ENCODE measurements at places on chromosomes 1 and 21. TPM values are rescaled to one million over a fixed set of nuclear protein-coding genes. Genes with fewer than 3 reads are reported as not detected.

- no peak for DNase-seq
Observed at GRCh38 chr21:38229260-38229877, 27.4 kb upstream of the KCNJ15 start.

DNA sequence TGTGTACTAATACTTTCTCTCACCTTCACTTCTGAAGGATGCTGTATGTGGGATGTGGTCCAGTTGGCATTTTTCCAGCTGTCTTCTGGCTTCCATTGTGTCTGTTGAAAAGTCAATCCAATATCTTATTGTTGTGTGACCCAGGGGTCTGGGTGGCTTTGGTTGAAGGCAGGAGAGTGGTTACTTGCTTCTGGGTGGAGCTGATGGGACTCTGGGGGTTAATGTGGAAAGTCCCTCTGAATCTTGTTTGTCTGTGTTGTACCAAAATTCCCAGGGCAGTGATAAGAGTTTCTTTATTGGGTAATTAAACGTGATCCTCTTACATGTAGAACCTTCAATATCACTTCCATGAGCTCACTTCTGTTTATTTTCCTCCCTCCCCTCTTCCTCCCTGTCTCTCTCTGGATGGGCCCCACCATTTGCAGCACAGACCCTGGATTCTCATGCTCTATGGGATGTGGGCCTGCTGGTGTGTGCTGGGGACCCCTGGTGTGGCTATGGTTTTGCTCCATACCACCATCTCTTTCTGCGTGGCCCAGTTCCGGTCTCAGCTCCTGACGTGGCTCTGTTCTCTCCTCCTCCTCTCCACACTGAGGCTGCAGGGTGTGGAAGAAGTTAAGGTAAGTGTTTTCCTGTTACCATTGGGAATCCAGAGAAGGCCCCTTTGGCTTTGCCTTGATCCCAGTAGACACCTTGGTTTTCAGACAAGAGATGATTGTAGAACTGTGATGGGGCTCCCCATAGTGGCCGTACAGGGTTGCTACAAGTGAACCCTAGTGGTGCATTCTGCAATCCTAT lies 71.5 kb downstream of the HHAT start:
- DNase-seq = no peak

GRCh38 chr1:77095236-77095635 lies 124.0 kb downstream of the PIGK start:
- DNase-seq = no peak

DNA sequence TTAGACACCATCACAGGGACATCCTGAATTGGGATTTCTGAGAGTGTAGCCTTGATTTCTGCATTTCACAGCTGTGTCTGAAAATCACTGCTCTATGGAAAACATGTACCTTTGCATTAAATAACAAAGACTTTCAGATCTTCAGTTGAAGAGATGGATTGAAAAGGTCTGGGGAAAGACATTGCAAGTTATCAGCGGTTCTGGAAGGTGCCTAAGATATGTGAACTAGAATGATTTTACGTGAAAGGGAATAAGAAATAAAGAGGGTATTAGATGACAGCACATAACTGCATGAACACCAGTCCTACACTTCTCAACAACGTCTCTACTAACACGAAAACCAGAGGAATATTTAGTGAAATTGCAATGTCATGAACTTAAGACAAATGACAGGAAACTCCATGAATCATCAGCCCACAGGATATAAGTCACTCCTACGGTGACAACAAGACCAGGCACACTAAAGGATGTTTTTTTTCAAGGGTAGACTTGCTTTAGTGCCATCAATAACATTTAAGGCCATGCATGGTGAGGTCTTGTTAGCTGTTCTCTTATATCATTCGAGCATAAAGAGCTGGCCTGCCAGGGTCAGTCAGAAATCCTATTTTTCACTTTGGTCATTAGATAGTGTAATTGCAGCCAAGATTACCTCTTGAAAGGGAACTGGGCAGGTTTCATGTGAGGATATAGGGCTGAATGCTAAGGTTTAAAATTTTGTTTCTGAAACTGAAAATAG lies 283.1 kb downstream of the GRIK1 start:
- DNase-seq = no peak

DNA sequence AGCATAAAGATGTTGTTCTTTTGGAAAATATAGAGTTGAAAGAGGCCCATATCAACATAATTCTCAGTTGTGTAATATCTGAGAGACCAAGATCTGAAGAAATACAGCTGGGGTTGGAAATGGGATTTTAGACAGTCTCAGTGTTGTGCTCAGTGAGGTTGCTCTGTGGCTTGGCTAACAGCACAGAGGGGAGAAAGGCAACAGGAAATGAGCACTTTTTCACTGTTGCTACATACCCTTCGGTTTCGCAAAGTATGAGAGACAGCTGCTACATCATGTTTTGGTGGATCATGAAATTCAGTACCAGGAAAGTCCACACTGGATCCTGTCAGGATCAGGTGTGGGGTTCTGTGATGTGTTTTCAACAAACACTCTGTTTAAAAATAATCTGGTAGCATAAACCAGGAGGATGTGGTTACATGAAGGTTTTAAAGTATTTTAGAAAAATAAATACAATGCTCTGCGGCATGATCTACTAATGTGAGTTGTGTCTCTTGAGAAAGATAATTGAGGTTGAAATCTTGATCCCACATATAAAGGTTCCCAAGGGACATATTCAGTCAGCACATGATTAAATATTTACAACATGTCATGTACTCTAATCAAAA lies 7.0 kb upstream of the GPR88 start:
- no peak for DNase-seq

DNA sequence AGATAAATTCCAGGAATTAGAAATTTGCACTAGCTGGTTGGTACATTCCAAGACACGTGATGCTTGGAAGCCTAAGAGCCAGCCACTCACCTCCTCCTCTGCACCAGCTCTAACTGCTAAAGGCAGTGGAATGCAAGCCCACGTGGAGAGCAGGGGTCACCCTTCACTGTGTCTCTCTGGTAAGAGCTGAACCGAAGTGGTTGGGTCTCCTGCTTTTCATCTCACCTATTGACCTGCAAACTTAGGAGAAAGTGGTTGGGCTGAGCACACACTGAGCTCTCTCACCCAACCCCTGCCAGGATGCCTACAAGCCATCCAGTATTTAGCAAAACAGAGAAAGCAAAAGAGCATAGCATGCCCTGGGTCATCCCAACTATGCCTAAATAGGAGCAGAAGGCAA lies 19.3 kb downstream of the HAO2 start:
- no peak for DNase-seq

DNA sequence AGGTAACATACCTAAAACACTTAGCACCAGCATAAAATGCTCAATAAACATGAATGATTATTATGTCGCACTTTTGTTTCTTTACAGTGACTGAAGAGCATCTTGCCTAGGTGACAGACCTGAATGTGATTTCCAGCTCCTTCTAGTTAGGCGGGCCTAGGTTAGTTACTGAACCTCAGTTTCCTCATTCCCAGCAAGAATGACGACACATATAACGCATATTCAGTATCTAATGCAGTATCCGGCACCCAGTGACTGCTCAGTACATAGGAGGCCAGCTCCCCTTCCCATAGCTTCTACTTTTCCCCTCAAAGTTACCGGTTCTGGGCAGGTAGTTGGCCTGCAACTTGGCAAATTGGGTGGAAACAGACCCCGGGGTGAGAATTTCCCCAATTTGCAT lies 763 bp downstream of the AUNIP start:
- DNase-seq = no peak

AK5 gene
- total RNA-seq = 8.9 TPM
